ENCODE measurements at places on chromosomes 5 and 9.

- DNase-seq: no peak
Observed at GRCh38 chr9:95076696-95077052, 240.8 kb downstream of the FANCC start.

- DNase-seq: no peak
Observed at GRCh38 chr5:54136516-54137440, 173.6 kb downstream of the ARL15 start.

DNA sequence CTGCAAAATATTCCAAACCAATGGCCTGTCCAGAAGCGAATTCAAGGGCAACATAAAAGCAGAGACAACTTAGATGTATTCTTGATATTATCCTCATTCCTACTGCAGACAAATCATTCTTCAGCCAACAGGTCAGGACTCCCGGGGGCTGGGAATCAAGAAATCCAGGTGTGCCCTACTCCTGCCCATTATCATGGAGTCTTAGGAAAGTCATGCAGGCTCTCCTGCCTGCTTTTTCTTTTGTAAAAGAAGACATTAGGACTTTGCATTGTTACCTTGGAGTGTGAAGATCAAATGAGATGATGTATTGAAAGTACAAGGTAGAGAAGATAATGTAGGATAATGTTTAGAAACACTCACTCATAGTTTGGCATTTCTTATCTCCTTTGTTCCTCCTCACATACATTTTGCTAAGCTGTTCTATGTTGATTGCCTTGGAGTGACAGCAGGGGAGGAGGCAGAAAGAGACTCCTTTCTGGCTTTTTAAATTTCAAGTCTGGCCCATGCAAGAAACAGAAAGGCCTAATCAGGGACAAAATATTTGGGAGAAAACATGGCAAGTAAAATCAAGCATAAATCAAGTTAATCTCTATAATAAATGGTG is 113.8 kb downstream of the SV2C start:
- DNase-seq: no peak

GRCh38 chr5:145924849-145925248 is 11.5 kb upstream of the SH3RF2 start:
- no peak for DNase-seq

DNA sequence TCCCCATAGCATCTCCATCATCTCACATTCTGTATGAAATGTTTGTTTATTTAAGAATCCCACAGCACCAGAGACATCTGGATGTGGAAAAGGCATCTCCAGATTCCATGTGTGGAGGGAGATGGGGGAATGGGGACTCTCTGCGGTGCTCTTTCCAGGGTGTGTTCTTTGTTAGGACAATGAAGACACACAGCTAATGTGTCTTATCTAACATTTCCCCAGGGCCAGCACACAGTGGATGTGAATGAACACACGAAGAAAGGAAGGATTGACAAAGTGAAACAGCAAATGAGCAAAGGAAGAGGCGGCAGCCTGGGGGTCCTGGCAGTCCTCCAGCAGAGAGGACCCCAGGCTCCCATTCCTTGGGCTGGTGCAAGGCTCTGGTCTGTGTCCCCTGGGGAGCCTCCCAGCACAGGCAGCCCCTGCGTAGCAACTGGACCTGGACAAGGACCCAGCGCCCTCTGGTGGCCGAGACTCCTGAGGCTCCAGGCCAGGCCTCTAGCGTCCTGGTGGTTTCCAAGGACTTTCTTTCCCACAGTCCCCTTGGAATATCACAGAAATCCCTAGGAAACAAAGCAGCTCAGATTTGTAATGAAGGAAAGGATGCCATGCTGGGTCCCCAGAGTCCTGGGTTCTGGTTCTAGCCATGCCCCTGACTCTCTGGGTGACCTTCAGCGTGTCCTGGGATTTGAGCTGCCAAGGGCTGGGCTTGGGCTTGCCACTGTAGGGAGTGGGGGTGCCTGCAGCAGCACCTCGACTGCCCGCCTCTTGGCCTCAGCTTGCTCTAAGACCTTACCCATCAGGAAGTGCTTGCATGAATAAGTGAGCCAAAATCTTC is 3.5 kb upstream of the PDLIM7 start:
- DNase-seq: peak; percentile 75

DNA sequence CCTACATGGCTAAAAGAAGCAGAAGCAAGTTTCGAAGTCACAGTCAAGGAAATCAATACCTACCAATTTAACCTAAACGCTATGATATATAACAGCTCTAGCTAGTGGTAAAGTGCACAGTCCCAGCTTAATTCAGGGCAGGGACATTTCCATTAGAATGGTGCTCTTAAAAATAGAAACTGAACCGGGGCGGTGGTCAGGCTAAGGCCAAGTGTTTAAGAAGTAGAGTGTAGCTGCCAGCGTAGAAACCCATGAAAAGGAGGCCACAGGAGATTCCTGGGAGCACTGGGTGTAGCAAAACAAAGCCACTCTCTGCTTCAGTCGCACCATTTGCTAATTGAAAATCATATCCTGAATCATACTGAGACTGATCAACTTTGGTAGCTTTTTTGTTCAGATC is 28.8 kb downstream of the PPIC start:
- DNase-seq: no peak

GRCh38 chr5:177593511-177593910 is 1.5 kb downstream of the TMED9 start:
- DNase-seq: no peak

GRCh38 chr9:104993291-104993963 is 65.5 kb upstream of the ABCA1 start:
- DNase-seq: no peak

DNA sequence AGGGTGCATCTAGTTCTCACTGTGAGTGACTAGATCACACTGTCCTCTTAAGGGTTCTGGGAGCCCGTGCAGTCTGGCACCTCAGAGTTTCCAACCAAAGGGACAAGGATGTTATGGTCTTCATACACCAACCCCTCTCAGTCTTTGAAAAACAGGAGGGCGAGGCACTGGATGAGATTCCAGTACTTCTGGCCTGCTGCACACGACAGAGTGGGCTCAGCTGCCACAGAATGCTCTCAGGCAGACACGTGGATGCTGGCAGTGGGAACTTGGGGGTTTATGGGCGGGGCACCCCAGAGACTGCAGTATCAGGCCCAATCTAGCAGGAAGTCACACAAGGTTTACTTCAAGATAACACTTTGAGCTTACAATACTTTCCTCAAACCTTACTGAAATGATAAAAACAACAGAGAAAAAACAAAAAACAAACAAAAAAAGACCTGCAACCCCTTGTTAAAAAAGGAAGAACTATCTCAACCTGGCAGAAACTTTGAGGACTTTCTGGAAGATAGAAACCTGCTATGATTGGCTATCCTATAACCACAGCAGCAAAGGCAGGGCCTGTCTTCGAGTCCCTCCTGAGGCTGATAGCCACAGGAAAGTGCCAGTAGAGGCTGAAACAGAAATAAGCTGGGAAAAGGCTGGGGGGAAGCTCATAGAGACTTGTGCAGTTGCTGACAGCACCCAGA is 28.3 kb upstream of the TGFBR1 start:
- no peak for DNase-seq

DNA sequence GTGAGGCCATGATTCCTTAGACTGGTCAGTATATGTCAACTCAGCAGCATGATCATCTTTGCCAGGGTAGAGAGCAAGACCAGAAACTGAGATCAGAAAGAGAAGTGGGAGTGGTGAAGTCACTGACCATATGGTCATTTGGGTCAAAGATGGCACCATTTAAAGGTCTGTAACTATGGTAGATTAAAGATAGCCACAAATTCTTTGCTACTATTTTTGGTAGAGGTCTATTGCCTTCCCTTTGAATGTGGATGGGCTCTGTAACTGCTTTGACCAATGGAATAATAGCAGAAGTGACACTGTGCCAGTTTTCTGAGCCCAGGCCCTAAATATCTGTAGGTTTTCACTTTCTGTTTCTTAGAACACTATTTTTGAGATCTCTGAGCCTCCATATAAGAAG is 117.6 kb downstream of the PCSK1 start:
- DNase-seq: no peak

- no peak for DNase-seq
Observed at GRCh38 chr9:82894548-82894947, 168.4 kb downstream of the RASEF start.

All from activated T-helper 9 cell treated with anti-CD3 and anti-CD28 coated beads, Interleukin-2, amount 50 U/mL, for 16 hours (primary cell).